ENCODE measurements at places on chromosomes 12 and 14. TPM values are rescaled to one million over a fixed set of nuclear protein-coding genes. Genes with fewer than 3 reads are reported as not detected.

TAS2R31 gene
- total RNA-seq = 3.2 TPM

SH2B3 gene
- 66.9 TPM for total RNA-seq

GDF3 gene
- not detected for total RNA-seq

IRAK4 gene
- 13.1 TPM for total RNA-seq

TMEM63C gene
- not detected for total RNA-seq

HOTAIR gene
- not detected for total RNA-seq

AVPR1A gene
- total RNA-seq = not detected

LTB4R gene
- 1.9 TPM for total RNA-seq

BAZ1A gene
- total RNA-seq = 68.9 TPM

DNA sequence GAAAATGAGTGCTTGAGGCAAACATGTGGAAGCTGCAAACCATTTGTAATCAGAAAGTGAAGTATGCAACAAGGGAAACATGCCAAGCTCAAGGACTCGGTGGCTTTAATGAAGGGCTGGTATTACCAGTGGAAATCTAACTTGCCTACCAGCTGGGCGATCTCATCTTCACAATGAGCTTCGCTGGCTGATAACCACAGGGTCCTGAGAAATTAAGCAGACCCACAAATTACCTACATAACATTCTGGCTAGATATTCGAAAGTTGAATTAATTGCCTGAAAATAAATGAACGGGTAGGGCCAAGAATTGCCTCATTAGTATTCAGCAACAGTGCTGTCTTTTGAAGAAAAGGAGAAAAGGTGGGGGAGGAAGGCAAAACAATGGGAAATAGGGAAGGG, 439.4 kb downstream of the PDZRN4 start:
- no peak for DNase-seq

DNA sequence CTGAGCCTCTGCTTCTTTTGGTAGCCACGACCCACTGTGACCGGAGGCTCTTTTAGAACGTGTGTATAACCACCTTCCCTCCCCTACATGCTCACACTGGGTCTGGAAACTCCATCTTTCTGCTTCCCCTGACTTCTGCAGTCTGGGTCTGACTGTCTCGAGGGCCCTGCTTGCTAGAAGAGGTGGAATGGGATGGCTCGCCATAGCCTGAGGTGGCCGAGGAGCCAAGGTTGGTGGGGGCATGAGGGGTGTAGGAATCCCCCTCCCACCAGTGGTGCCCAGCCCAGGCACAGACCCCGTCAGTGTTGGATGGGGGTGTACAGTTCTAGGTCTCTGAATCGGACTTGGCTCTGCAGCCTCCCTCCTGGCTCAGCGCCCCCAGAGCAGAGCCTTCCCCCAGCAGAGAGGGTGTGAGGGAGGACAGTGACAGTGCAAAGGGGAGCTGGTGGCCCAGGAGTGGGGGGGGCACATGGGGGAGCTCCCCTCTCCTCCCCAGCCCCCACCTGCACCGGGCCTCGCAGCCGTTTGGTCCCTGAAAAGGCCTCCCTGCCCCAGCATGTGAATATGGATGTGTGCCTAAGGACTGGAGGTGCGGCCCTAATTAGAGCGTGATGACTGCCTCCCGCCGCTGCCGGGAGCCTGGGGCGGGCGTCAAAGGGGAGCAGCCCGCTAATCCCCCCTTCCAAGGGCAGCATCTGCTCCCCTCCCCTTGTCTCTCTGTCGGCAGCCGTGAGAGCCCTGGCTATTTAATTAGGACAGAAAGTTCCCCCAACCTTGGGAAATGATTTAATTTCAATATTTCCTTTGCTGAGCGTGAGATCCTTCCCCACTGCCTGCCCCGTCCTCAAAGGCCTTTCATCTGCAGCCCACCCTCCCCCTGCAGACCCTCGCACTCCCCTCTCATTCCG, 196.2 kb upstream of the C14orf180 start:
- no peak for DNase-seq

- no peak for DNase-seq
These were observed 76.6 kb downstream of the SINHCAF start for GRCh38 chr12:31249356-31249755.

DNA sequence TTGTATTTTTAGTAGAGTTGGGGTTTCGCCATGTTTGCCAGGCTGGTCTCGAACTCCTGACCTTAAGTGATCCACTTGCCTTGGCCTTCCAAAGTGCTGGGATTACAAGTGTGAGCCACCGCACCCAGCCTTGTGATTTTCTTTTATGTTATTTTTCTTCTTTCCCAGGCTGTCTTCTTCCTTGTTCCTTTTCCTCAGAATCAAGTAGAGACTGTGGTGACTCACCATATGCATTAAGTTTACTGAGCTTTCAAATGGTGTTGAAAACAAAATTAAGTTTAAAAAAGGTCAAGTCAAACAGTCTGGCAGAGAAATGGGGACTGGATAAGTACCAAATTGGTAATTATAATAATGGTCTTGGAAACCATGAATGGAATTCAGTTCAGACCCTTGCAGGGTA, 5.7 kb downstream of the ARPC3 start:
- no peak for DNase-seq

DNA sequence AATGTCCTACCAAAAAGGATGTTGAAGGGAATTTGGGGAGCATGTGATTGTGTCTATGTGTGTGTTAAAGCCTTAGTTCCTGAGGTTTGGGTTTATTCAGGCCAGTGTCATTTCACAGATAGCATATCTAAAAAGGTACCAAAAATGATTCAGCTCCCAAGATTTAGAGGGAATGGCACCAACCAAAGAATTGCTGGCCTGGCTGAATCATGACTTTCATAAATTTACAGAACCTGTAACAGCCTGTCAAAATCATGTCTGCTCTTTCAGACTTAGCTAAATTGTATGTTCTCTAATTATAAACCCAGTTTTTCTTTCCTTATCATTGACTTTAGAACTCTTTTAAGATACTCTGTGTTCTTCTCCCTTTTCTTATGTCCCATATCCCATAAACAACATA, 231.5 kb downstream of the NUBPL start:
- no peak for DNase-seq

DNA sequence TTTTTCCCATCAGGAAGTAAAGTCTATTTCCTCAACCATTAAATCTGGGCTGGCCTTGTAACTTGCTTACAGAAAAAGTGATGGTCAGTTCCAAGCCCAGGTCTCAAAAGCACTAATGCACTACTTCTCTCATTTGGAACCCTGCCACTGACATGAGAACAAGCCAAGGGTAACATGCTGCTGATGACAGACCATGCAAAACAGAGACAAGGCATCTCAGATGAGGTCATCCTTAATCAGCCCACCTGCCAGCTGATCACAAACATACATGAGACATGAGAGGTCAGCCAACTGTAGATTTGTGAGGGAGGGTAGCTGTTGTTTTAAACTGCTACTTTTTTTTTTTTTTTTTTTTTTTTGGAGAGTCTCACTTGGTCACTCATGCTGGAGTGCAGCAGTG, 16.2 kb downstream of the TWF1 start:
- no peak for DNase-seq

DNA sequence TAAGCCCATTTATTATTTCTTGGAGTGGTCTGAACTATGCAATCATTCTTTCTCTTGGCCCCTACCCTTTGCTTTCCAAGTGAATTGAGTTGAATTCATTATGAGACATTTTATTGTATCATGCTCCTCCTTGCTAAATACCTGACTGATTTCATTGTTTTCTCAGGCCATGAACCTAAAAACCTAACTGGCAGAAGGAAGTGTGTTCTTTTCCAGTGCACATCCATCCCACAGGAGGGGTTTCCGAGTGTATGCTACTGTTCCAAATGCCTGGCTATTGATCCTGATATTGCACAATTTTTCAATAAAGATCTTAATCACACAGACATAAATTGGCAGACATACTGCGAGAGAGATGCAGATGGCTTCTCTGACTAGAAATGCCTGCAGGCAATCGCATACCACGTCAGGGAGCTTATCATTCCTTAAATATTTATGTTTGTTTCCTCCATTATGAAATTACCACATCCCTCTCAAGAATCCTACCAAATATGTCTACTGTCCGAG, 162.2 kb upstream of the EGLN3 start:
- DNase-seq = no peak

GRCh38 chr14:90760591-90761316, 55.5 kb downstream of the TTC7B start:
- DNase-seq = no peak

GRCh38 chr12:92765871-92766270, 63.1 kb downstream of the PLEKHG7 start:
- no peak for DNase-seq

DNA sequence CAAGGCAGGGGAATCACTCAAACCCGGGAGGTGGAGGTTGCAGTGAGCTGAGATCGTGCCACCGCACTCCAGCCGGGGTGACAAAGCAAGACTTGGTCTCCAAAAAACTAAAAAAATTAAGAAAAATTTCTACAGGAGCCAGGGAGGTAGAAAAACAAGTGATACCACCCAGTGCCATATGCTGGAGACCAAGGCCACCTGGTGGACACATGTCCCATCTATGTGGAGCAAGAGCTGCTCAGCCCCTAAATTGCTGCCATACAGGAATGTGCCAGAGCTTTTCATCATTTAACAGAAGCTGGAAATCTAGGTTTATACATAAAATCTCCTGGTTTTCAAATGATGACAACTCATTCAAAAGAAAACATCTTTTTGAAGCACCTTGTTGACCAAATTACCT, 61.4 kb upstream of the ELK3 start:
- DNase-seq = no peak

DNA sequence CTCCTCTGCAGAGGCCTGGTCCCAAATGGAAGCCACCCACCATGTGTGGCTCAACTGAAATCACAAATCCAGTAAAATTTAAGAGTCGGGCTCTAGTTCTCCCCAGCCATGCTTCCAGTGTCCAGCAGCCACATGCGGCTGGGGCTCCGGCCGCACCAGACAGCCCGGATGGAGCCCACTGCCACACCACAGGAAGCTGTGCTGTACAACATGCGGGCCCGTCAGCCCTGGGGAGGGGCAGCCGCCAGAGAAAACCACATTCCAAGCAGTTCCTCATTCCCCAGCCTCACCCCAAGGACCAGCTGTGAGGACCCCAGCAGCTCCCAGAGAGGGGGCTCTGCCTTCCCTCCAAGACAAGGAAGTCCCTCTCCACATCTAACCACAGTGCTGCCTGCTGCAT, 135.0 kb downstream of the NCOR2 start:
- DNase-seq = no peak

DNA sequence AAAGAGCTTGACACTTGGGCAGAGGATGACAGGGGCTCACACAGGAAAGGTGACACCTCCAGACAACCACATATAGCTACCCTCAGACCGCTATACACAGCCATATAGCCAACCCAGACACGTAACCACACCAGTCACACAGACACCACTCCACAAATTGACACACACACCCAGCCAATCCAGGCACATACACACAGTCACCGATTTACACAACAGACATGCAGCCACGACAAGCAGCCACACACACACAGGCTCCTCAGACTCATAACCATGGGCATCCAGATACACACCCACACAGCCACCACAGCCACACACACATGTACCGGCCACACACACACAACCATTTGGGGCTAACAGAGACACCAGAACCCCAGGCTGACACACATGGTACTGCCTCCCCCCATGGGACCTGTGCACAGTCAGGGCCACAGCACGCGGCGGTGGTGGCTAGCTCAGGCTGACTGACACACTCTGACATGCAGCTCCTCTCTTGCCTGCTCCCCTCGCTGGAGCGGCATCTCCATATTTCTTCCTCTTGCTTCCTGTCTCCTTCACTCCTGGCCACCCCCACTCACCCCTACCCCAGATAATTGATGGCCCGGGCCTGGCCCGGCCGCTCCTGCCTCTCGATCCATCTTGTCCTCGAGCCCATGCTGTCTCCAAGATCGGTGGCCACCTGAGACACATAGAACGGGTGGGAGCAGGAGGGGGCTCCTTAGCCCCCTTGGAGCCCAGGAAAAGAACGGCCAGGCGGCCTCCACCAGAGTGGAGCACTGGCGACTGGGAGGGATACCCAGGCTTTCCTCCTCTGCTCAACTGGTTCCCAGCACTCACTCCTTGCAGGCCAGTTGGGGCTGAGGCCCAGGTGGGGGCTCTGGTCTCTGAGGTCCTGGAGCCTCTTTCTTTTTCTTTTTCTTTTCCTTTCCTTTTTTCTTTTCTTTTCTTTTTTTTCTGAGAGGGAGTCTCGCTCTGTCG, 6.0 kb upstream of the SHMT2 start:
- DNase-seq = no peak

DNA sequence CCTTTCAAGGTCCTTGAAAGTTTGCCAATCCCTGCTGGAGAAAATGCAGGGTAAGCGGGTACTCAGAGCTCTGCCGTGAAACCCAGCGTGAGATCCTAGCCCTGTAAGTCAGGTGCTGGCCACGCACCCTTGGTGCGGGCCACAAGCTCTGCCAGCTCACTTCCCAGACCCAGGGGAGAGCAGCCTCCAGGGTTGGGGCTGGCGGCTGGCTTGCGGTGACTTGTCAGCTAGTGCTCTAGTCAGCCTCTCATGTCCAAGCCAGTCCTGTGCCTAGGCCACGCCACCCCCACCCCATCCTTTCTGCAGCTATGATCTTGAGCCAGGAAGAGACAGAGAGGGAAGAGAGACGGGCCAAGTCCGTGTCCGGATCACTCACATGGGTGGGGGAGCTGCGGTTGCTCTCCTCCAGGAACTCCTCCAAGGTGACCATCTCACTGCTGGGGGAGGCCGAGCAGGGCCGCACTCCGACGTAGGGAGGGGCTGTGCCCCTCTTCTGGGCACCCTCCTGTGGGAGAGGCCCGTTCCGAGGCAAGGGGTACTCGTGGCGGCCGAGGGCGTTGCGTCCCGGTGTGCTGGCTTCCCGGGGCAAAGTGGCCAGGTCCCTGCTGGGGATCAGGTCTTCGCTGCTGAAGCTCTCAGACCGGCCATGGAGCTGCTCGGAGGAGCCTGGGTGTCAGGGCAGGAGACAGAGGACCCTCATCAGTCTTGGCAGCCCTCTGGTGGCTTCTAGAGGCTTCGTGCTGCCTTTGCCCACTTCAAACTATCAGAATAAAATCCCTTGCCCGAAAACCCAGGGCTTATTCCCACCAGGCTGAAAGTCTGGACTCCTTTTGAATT, 33.3 kb upstream of the GPR68 start:
- DNase-seq = no peak

GRCh38 chr14:23120541-23121251, 1.6 kb upstream of the CEBPE start:
- peak; percentile 59 for DNase-seq

DNA sequence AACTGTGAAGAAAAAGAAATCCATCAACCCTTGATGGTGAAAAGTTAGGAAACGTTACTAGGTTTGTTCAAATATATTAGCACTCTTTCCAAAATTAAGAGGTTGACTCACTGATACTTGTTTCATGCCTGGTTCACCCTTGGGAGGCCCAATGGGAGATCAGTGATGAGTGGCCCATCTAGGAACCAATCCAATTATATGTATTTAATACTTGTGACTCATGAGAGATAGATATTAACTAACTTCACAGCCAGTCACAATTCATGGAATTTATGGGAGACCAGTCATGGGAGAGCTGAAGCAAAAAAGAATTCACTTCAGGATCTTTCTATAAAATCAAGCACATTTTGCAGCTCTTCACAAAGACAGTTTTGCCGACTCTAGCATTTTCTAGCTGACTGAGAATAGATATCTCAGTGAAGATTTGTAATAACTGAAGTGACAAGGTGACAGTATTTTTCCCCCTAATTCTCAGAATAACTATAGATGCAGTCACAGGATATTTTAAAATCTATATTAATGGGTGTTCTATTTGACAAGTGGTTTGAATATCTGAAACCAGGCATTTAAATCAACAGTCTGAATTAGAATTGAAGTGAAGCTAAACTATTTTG, 230.2 kb downstream of the EPS8 start:
- DNase-seq = no peak

GRCh38 chr12:24044941-24045703, 95.7 kb upstream of the SOX5 start:
- no peak for DNase-seq

Measured in pulmonary artery endothelial cell (primary cell).